ENCODE measurements at places on chromosomes 1 and 21. TPM values are rescaled to one million over a fixed set of nuclear protein-coding genes. Genes with fewer than 3 reads are reported as not detected.
A peak's percentile ranks its signal among the peaks of the same experiment; 100 is the strongest.

Gene SRM
- total RNA-seq: 170 TPM

Gene PLA2G4A
- total RNA-seq: 3.8 TPM

DNA sequence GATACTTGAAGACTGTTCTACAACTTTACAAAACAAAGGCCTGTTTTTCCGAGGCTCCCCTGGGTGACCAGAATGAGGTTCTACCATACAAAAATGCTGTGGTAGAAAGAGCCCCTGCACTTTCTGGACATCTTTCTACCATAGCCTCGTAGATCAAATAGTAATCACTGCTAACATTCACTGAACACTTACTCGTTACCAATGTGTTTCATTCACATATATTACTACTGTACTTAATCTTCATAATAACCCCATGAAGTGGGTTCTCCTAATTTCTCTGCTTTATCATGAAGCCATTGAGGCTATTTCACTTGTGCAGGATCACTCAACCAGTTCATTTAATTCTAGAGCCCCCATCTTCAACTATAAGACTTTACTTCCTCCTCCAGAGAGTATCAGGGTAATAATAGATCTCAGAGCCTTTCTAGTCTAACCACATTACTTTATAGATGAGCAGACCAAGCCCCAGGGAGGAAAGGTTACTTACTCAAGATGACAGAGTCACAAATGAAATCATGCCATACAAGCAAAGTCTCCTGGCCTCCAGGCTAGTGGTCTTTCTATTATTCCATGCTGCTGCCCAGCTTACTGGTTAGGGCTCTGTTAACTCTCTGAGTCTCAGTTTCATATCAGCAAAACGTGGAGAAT lies 46.7 kb upstream of the OSBPL9 start:
- no peaks in the 10 kb centered on the region for H3K36me3 ChIP-seq
- no peaks in the 10 kb centered on the region for H3K27me3 ChIP-seq
- H3K4me3 ChIP-seq: no peak overlapping the region
- H3K27ac ChIP-seq: no peak overlapping the region

DNA sequence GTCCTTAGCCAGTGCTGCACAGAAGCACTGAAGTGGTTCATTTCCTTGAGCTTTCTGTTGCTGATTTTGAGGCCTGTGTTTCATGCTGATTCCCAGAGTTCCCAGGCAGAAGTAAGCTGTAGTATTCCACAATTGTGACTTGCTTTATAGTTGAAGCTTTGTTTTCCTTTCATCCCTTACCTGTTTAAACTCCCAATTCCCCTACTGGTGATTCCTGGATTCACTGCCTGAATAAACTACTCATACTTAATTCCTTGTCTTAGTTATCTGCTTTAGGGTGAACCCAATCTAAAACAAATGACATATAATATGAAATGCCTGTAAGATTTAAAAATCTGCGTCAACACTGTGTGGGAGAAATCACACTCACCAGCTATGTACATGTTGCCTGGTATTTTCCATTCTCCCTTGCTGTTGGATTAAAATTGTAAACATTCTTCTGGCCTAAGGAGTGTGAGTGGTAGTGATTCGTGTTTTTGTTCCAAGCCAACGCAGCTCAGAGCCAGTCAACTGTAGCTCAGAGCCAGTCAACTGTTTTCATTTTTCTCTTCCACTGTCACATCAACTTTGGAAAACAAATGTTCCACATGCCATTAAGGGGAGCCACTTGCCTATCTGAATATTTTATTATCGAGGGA lies 879.4 kb downstream of the MRPL39 start:
- no peak overlapping the region for H3K4me3 ChIP-seq
- H3K4me1 ChIP-seq: no peaks in the 10 kb centered on the region
- no peaks in the 10 kb centered on the region for H3K27me3 ChIP-seq
- H3K36me3 ChIP-seq: no peaks in the 10 kb centered on the region

DNA sequence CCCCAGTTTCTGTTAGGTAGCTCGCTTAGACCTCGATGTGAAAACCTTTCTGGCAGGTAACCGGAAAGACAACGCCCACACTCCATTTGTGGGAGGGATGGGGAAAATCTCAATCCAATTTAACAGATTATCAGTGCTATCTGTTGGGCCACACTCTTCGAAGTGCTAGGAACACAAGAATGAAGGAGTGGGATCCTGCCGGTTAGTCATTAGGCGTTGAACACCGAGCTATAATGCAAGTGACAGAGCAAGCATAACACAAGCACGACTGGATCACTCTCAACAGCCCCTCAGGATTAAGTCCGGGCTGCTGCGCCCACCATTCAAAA lies 531 bp downstream of the SNIP1 start:
- peaks cover 3% of the 10 kb centered on the region for H3K36me3 ChIP-seq
- peak overlapping the region; percentile 91 for H3K4me3 ChIP-seq
- H3K4me1 ChIP-seq: peaks cover 10% of the 10 kb centered on the region
- no peaks in the 10 kb centered on the region for H3K27me3 ChIP-seq
- DNase-seq: peak; percentile 16
- H3K27ac ChIP-seq: no peak overlapping the region

DNA sequence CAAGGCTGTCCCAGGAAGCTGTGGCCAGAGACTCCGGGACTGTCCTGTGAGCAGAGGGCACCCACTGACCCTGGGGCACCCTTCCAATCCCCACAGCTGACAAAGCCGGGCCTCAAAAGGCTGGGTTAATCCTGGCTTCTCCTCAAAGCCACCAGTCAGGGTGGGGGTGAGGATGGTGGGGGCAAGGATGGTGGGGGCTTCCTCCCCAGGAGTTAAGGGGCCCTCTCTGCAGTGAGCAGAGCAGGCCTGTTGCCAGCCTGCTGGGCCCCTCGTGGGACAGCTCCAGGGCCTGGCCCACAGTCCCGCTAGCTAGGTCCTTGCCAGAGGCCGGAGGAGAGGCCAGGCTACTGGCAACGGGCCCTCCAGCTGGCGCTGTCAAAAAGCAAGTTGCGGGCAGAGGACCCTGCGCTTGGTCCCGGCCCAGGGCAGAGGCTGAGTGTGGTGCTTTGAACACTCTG lies 37.9 kb upstream of the CCDC27 start:
- H3K4me3 ChIP-seq: no peak overlapping the region
- no peak overlapping the region for H3K27ac ChIP-seq
- no peak for DNase-seq
- H3K4me1 ChIP-seq: no peaks in the 10 kb centered on the region
- no peaks in the 10 kb centered on the region for H3K36me3 ChIP-seq
- no peaks in the 10 kb centered on the region for H3K27me3 ChIP-seq
